Fibroblast of lung (primary cell): ENCODE measurements at places on chromosomes 2 and 18. TPM values are rescaled to one million over a fixed set of nuclear protein-coding genes. Genes with fewer than 3 reads are reported as not detected.

GRCh38 chr2:212596276-212596675, 57.7 kb upstream of the ERBB4 start:
- no peaks in the 10 kb centered on the region for H3K36me3 ChIP-seq
- no peaks in the 10 kb centered on the region for H3K4me1 ChIP-seq
- no peak overlapping the region for H3K4me3 ChIP-seq
- no peak for DNase-seq
- H3K27me3 ChIP-seq, result no peaks in the 10 kb centered on the region

GRCh38 chr2:158411748-158412147, 44.8 kb downstream of the CCDC148 start:
- H3K36me3 ChIP-seq, result no peaks in the 10 kb centered on the region
- DNase-seq, result no peak
- H3K27ac ChIP-seq, result no peak overlapping the region
- H3K27me3 ChIP-seq, result no peaks in the 10 kb centered on the region

Gene KLHL14
- total RNA-seq, result not detected in 2 replicates

Gene CABYR
- total RNA-seq, result 5.6 and 14.0 TPM in 2 replicates

- no peak overlapping the region for H3K4me3 ChIP-seq
- DNase-seq, result no peak
- H3K36me3 ChIP-seq, result no peaks in the 10 kb centered on the region
- H3K27ac ChIP-seq, result no peak overlapping the region
Observed at GRCh38 chr2:237497838-237498186, 10.8 kb downstream of the MLPH start.

DNA sequence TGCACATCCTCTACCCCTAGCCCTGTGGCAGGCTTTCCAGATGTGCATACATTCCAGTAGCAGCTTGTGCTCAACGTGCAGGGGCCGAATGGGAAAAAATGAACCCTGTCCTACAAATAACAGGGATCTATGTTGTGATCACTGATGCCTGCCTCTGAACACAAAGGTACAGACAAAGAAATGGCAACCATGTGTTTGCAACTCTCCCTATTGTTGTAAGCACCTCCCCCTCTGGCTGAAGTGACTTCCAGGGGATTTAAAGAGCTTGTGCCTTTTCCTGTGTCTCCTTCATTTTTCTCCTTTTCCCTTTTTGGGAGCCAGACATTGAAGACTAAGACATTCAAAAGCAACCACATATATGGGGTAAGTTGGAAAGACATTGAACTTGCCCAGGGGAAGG, 21.6 kb downstream of the ARHGAP25 start:
- no peak for DNase-seq
- H3K27me3 ChIP-seq, result no peaks in the 10 kb centered on the region
- H3K4me3 ChIP-seq, result no peak overlapping the region
- H3K4me1 ChIP-seq, result peaks cover 2% of the 10 kb centered on the region
- no peak overlapping the region for H3K27ac ChIP-seq

Gene PTH2R
- under 0.01 TPM in 1 of 2 replicates, not detected in the other for total RNA-seq

DNA sequence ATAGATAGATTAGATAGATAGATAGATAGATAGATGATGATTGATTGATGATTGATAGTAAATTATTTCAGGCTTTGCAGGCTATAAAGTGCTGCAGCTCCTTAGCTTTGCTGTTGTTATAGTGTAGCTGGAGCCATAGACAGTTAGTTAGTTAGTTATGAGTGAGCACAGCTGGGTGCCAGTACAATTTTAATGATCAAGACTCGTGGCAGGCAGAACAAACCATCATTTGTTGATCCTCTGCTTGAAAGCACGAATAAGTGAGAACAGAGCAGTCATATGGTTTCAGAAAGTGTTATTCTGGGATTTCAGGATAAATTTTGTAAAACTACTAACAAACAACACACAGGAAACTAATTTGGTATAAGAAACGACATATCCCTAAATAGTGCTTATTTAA, 53.9 kb downstream of the THOC1 start:
- H3K27ac ChIP-seq, result no peak overlapping the region
- DNase-seq, result no peak
- H3K36me3 ChIP-seq, result peaks cover 10% of the 10 kb centered on the region

DNA sequence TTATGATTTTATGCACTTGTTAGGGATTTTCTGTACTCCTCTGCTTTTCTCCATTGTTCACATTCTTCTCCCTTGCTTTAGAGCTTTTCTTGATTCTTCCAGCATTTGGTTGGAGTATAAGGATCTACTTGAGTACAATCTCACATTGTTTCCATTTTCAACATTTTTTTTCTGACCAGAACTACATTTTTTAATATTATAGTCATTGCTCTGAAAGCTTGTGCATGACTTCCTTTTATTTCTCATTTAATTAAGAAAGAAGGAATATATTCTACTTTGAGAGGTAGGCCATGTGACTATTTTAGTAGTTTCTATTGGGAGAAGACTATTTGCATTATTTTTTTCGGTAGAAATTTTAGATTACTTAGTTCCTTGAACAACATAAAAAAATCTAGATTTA, 200.4 kb downstream of the TMEM247 start:
- DNase-seq, result no peak
- peaks cover 9% of the 10 kb centered on the region for H3K4me1 ChIP-seq
- no peaks in the 10 kb centered on the region for H3K36me3 ChIP-seq
- H3K27ac ChIP-seq, result peak overlapping the region; percentile 23

DNA sequence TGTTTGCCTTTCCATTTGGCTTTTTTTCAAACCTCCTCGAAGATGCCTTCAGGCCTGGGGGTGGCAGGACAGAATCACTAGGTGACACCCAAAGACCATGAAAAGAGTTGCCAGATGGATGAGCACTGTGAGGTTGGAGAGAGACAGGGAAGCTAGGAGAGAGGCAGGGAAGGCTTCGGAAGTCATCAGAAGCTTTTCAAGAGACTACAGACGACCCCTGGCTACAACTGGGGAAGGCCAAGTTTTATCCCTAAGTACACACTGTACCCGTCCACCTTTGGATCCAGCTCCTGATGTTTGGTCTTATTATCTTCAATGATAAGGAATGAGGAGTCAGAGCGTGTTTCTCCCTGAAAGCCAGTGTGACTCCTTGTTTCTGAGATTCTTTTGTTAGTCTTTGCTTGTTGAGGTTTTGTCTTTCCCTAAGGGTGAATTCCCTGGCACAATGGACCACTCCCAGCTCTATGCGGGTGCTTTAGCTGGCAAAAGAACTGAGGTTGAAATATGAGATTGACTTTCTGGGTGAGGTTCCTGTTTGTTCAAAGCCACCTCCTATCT, 33.4 kb upstream of the SLC9A2 start:
- no peaks in the 10 kb centered on the region for H3K4me1 ChIP-seq
- H3K4me3 ChIP-seq, result no peak overlapping the region
- H3K27ac ChIP-seq, result no peak overlapping the region
- H3K27me3 ChIP-seq, result no peaks in the 10 kb centered on the region

- no peak overlapping the region for H3K27ac ChIP-seq
- no peaks in the 10 kb centered on the region for H3K36me3 ChIP-seq
- no peak for DNase-seq
- H3K4me3 ChIP-seq, result no peak overlapping the region
- H3K4me1 ChIP-seq, result peaks cover 3% of the 10 kb centered on the region
- H3K27me3 ChIP-seq, result no peaks in the 10 kb centered on the region
Observed at GRCh38 chr18:74947417-74947816, 261.5 kb downstream of the PTGR3 start.

- no peak for DNase-seq
- H3K4me3 ChIP-seq, result no peak overlapping the region
- H3K27me3 ChIP-seq, result peaks cover 8% of the 10 kb centered on the region
- no peaks in the 10 kb centered on the region for H3K36me3 ChIP-seq
Observed at GRCh38 chr2:68931799-68932198, 20.9 kb downstream of the GKN2 start.

DNA sequence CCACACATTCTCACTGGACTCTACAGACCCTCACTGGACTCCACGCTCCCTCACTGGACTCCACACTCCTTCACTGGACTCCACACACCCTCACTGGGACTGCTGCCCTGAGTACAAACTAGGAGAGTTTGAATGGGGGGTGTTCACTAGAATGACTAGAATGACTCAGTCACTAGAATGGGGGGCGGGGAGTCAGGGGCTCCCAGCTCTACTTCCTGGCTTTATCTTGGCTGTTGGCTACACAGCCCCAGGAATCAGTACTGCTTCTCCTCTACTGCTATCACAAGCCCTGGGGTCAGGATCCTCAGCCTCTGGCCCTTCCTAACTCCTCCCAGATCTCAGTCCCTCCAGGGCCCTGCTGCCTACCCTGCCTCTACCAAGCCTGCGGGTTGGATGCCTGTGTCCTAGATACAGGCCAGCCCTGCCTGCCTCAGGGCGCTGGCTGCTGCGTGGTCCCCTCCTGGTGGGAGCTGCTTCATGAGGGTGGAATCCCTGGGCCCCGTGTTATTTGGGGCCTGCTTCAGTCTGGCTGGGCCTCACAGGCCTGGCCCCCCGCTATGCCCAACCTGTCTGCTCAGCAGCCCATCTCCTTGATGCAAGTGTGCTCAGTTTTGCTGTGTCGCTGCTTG, 7.8 kb downstream of the PTMA start:
- peak overlapping the region; percentile 58 for H3K27ac ChIP-seq
- peaks cover 5% of the 10 kb centered on the region for H3K36me3 ChIP-seq
- no peak overlapping the region for H3K4me3 ChIP-seq
- H3K4me1 ChIP-seq, result peaks cover 31% of the 10 kb centered on the region
- no peak for DNase-seq

DNA sequence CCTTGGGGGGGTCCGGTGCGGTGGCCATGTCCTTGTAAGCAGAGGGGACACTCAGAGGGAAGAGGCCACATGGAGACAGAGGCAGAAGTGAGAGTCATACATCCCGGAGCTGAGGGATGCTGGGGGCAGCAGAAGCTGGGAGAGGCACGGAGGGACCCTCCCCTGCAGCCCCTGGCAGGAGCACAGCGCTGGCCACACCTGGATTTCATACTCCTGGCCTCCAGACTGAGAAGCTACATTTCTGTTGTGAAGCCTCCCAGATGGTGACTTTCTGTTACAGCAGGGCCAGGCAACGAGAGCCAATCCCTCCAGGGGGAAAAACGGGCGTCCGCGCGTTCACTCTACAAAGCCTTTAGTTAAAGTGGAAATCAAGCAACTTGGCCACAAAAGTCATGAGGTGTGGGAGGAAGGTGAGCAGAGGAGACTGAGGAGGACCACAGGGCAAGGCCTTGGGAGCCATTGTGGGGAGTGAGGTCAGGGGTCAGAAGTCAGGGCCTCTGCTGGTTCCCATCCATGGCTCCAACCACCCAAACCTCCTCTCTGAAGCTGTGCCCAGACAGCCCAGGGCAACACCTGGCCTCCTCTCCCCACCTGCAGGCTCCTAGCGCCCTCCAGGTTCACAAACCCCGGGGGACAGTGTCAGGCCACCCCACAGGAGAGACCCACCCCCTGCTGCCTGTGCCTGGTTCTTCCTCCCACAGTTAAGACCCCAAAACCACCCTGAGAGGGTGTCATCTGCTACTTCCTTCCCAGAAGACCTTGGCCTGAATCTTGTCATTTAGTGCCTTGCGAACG, 4.5 kb upstream of the MBP start:
- no peak overlapping the region for H3K27ac ChIP-seq
- H3K36me3 ChIP-seq, result no peaks in the 10 kb centered on the region
- H3K27me3 ChIP-seq, result peaks cover 17% of the 10 kb centered on the region
- H3K4me3 ChIP-seq, result no peak overlapping the region

- H3K4me1 ChIP-seq, result peaks cover 11% of the 10 kb centered on the region
- no peaks in the 10 kb centered on the region for H3K36me3 ChIP-seq
- DNase-seq, result no peak
- H3K27me3 ChIP-seq, result peaks cover 10% of the 10 kb centered on the region
- H3K27ac ChIP-seq, result no peak overlapping the region
Observed at GRCh38 chr2:120556911-120557310, 178.8 kb upstream of the GLI2 start.

Gene FBXO48
- total RNA-seq, result 0.26 and 0.33 TPM in 2 replicates

Gene MC5R
- not detected in 2 replicates for total RNA-seq

GRCh38 chr2:36819095-36819711, 122.7 kb downstream of the VIT start:
- no peaks in the 10 kb centered on the region for H3K36me3 ChIP-seq
- no peaks in the 10 kb centered on the region for H3K4me1 ChIP-seq
- H3K27me3 ChIP-seq, result peaks cover 2% of the 10 kb centered on the region
- H3K27ac ChIP-seq, result no peak overlapping the region

GRCh38 chr2:209577376-209578357, 153.8 kb downstream of the MAP2 start:
- H3K27ac ChIP-seq, result no peak overlapping the region
- no peak overlapping the region for H3K4me3 ChIP-seq
- DNase-seq, result peak; percentile 3
- no peaks in the 10 kb centered on the region for H3K4me1 ChIP-seq

- no peaks in the 10 kb centered on the region for H3K36me3 ChIP-seq
- no peak overlapping the region for H3K27ac ChIP-seq
- no peaks in the 10 kb centered on the region for H3K27me3 ChIP-seq
- no peak overlapping the region for H3K4me3 ChIP-seq
Observed at GRCh38 chr2:212935752-212936151, 215.7 kb downstream of the IKZF2 start.

Gene ATOH8
- total RNA-seq, result 19.0 and 19.2 TPM in 2 replicates

DNA sequence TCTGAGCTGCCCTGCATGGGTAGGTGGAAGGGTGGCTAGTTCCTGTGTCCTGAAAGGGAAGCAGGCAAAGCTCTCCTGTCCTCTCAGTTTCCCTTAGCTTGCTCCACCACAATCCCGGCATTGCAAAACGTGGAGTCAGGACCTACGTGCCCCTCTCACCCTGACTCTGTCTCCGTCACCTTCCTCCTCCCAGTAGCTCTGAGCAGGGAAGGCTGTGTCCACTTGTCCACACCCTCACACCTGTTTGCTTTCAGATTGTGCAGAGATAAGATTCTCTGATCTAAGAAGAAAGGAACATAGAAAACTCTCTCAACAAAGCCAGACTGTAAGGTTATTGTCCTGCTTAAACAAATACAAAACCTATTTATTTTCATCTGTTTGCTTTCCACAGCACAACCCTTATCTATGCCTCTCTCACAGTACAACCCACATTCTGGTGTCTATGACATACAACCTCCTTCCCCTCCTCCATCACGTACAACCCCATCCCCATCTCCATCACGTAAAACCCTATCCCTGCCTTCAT, 79.0 kb downstream of the ALPK2 start:
- H3K36me3 ChIP-seq, result no peaks in the 10 kb centered on the region
- no peaks in the 10 kb centered on the region for H3K27me3 ChIP-seq
- no peak for DNase-seq
- H3K27ac ChIP-seq, result no peak overlapping the region

Gene SIGLEC15
- 0.51 and 1.5 TPM in 2 replicates for total RNA-seq

- no peak for DNase-seq
- no peaks in the 10 kb centered on the region for H3K4me1 ChIP-seq
- no peaks in the 10 kb centered on the region for H3K36me3 ChIP-seq
Observed at GRCh38 chr2:164761737-164762460, 79.7 kb downstream of the COBLL1 start.

GRCh38 chr2:15436195-15436594, 124.9 kb downstream of the NBAS start:
- H3K4me3 ChIP-seq, result no peak overlapping the region
- no peaks in the 10 kb centered on the region for H3K36me3 ChIP-seq
- no peaks in the 10 kb centered on the region for H3K27me3 ChIP-seq

GRCh38 chr2:176132205-176133171, 3.0 kb downstream of the HOXD8 start:
- DNase-seq, result peak; percentile 47
- H3K4me1 ChIP-seq, result no peaks in the 10 kb centered on the region
- H3K27ac ChIP-seq, result no peak overlapping the region
- peaks cover 83% of the 10 kb centered on the region for H3K27me3 ChIP-seq
- no peaks in the 10 kb centered on the region for H3K36me3 ChIP-seq

Gene NPPC
- not detected in 2 replicates for total RNA-seq

Gene REG3G
- not detected in 2 replicates for total RNA-seq

Gene AMER3
- not detected in 2 replicates for total RNA-seq

Gene ZNF521
- 23.6 and 43.6 TPM in 2 replicates for total RNA-seq
